ENCODE measurements at places on chromosomes 1 and 21.

DNA sequence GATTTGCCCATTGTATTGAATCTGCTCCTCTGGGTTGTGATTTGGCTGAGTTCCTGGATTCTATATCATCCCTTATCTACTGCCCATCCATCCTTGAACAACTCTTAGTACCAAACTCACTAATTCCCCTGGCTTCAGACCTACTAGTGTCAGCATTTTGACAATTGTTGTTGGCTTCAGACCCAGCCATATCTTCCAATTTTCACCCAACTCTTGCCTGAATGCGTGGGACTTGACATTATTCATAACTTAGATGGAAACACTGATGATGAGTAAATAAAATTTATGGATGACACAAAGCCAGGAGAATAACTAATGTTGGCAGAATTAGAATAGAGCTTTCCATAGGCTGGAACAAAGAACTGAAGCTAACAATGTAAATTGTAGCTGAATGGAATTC lies 27.3 kb upstream of the EDEM3 start:
- DNase-seq, result no peak

- DNase-seq, result no peak
Measured at GRCh38 chr21:15729346-15729673, 472 bp upstream of the USP25 start.

- DNase-seq, result no peak
Measured at GRCh38 chr1:9753121-9753531, 70.6 kb downstream of the CLSTN1 start.

DNA sequence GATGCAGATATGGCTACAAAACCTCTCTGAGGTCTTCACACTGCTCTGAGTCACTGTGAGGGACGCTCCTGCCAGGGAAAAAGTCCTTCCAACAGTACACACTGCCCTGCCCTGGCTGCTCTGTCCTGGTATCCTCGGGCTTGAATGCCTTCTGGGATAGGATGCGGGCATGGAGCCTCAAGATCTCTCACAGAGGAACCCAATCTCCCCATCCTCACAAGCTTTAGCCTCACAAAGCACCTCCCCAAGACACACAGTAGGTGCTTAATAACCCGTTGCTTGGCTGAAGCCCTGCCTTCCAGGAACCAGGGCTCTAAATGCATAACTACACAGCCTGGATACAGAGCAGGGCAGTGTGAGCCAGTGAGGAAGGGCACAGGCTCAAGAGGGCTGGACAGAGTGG lies 9.2 kb downstream of the RAP1GAP start:
- no peak for DNase-seq

- no peak for DNase-seq
Measured at GRCh38 chr1:5620418-5620817, 371.8 kb downstream of the NPHP4 start.

GRCh38 chr1:40394491-40395172 lies 21.1 kb downstream of the SMAP2 start:
- peak; percentile 58 for DNase-seq

DNA sequence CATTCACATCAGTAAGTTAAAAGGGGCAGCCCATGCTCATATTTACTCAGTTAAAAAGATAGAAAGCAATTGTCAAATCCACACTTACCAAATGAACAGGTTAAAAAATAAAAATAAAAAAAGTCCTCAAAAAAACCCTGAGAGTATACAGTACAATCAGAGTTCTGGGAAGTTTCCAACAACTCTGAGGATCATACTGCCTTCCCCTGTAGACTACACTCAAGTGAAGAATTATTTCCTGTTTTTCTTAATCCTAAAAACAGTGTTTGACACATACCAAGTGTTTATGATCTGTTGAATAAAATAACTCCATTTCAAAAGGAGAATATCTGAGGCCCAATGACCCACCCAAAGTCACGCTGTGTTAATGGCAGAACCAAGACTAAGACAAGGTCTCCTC lies 61.8 kb downstream of the INTS7 start:
- no peak for DNase-seq

GRCh38 chr1:199335496-199335895 lies 692.0 kb upstream of the NR5A2 start:
- DNase-seq, result no peak

- DNase-seq, result no peak
Measured at GRCh38 chr1:1157033-1157365, 16.7 kb upstream of the TTLL10 start.

DNA sequence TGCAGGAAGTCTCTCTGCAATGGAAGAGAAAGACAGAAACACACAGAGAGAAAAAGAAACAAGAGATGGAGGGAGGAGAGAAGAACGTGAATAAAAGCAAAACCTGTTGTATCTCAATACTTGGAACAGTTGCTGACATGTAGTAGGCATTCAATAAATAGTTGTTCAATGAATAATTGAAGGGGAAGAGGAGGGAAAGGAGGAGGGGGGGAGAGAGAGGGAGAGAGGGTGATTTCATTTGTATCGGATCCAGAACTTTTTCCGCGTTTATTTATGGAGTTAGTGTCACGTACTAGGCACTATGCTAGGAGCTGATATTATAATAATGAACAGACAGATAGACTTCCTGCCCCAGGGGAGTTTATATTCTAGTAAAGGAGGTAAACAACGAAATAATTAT lies 144.1 kb downstream of the OMA1 start:
- no peak for DNase-seq

GRCh38 chr1:209103092-209103491 lies 480.4 kb upstream of the CAMK1G start:
- no peak for DNase-seq

DNA sequence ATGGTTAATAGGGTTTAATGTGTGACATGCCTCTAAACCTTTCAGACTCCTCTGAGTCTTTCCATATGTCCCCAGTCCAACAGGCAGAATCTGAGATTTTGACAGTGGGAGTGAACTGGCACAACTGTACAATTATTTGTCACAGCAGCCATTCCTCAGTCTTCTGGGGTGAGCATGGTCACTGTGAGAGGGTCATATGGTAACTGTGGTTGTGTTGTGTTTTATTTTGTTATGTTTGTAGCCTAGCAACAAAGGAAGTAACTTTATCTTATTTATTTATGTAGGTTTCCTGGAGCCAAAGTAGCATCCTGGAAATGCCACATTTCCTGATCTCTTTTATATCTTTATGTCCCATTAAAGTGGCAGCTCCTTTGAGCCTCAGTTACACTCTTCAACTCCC lies 1067.9 kb downstream of the TTLL7 start:
- no peak for DNase-seq

DNA sequence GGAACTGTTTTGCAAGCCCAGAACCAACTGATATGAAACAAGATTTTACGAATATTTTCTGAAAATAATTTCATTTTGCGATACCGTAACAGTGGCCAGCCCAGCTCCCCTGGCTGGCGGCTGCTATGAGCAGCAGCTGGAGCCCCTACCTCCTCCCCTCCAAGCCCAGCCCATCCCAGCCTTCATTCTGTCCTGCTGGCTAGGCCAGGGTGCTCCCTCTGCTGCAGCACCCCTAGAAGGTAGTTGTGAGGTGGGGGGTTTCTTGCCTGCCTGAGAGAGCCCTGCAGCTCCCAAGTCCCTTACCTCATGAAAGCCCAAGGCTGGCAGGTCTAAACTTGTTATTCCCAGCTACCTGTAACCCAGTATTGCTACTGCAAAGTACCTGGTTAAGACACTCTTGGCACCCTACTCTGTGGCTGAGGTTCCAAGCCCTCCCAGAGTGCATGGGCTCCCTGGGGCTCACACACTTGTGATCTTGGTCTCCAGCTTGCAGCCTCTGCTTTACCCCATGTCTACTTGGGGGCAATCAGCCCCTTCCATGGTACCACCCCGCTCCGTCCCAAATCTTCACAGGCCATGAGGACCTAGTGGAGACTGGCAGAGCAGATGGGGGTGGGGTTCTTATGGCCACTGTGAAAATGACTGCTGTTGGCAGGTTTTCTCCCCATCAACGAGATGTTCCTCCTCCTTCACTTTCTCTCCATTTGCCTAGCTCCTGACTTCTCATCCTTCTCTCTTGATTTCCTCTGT lies 239.8 kb downstream of the TRABD2B start:
- no peak for DNase-seq

- DNase-seq, result no peak
Measured at GRCh38 chr1:102941366-102941947, 166.9 kb downstream of the COL11A1 start.

GRCh38 chr1:201053155-201053860 lies 29.8 kb upstream of the KIF21B start:
- no peak for DNase-seq

- no peak for DNase-seq
Measured at GRCh38 chr1:5495596-5496410, 496.4 kb downstream of the NPHP4 start.

- no peak for DNase-seq
Measured at GRCh38 chr1:208535511-208535910, 291.3 kb upstream of the PLXNA2 start.

- peak; percentile 12 for DNase-seq
Measured at GRCh38 chr1:182962554-182963115, 9.7 kb upstream of the SHCBP1L start.

GRCh38 chr1:78490861-78491450 lies at the start of gene PTGFR:
TSS of gene PTGFR (plus strand) at chr1:78490974. CDS start at chr1:78492744, 1,770 bp downstream.
- DNase-seq, result no peak

GRCh38 chr1:201294876-201295275 lies 11.6 kb downstream of the PKP1 start:
- DNase-seq, result no peak

DNA sequence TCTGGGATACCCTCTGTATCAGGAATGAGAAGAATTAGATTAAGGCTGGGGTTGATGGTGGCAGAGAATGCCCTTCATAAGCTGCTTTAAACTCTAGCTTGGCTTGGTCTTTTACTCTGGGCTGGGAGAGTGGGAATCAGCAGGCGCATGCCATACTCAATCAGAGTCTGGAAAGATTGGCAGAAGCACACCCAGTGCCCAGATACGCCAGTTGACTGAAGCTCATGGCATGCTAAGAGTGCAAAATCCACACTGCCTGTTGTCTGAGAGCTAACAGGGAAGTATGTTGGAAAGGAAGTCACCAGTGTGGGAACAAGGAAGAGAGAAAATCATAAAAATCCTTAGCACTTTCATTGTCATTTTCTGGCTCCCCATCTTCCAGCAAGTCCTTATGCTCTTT lies 53.0 kb downstream of the HMCN1 start:
- DNase-seq, result no peak

- DNase-seq, result no peak
Measured at GRCh38 chr1:100799954-100800612, 80.5 kb downstream of the VCAM1 start.

GRCh38 chr1:27106561-27107323 lies 48.2 kb downstream of the SLC9A1 start:
- DNase-seq, result no peak

DNA sequence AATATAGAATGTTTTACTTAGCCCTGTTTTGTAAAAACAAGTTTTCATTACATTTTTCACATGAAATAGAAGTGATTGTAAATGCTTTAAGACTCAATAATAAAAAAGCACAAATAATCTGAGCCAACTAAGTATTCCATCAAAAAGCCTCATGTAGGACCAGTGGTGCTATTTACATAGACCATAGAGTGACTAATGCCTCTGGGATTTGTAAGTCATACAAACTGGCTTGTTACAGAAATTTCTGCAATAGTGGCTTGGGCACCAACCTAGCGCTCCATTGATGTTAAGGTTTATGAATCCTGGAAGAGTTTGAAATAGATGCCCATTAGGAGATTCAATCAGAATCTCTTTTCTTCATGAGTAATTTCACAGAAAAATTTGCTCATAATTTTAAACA lies 31.9 kb downstream of the ZMYM1 start:
- DNase-seq, result no peak

DNA sequence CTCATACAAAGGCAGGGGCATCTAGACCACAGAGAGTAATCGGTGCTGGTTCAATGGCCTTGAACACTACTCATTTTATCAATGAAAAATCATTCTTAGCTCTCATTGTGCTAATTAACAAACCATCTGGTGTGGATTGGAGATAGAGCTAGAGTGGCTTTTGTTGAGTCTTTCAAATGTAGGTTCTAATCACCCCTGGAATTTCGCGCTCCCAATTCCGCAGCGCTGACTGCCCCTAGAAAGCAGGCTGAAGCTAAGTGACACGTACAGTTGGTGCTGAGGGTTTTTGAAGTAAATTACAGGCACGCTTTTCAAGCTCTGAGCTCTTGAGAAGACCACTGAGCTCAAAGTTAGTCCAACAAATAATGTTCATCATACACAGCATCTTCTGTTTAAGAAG lies 31.2 kb upstream of the CA6 start:
- no peak for DNase-seq

- no peak for DNase-seq
Measured at GRCh38 chr1:36579039-36579438, 96.3 kb upstream of the CSF3R start.

DNA sequence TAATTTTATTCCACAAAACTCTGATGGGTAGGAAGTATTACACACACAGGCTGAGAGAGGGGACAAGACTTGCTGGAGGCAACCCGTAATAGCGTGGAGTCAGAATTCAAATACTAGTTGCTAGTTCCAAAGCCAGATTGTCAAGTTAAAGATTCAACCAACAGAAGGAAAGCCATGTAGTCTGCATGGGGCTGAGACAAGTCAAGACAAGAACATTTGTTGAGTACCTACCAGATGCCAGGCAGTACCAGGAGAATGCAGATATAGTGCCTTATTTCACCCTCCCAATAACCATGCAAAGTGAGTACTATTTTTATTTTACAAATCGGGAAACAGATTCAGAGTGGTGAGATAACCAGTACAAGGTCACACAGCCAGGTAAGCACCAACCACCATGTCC lies 110.4 kb upstream of the SPATA6 start:
- DNase-seq, result no peak

DNA sequence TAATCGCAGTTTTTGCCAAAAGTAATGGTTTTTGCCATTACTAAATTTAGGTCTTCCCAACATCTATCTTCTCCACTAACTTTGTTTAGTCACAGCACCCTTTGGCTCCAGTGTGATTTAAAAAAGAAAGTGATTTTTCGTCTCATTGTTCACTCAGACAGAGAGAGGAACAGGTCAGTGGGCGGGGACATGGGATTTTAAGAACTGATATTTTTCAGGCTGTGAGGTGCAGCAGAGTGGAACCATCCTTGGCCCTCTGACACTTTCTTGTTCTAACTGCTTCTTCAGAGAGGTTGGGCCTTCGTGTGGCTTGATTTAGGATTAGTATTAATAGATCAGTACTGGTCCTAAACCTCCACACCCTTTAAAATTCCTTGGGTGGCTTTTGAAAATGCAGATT lies 38.8 kb downstream of the CASQ2 start:
- no peak for DNase-seq

DNA sequence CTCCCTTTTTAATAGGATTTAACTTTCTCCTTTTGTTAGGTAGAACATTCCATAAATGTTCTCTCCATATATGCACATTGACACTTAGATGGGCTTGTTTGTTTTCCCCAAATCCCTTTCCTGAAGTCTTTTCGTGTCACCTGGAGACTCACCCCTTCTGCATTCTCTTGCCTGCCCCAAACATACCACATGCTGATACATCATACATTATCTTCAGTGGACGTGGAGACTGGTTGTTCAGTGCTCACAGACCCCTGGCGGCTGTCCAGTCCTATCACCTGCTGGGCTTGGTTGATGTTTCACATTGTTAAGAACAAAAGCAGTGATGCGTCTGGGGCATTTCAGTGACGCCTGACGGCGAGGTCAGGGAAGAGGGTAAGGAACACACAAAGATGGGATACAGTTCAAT lies 22.2 kb downstream of the FMOD start:
- no peak for DNase-seq

GRCh38 chr1:234608911-234609690 lies 877 bp downstream of the IRF2BP2 start:
- DNase-seq, result peak; percentile 53

Data from CD4-positive, alpha-beta T cell treated with Interleukin-6 at 100 ng/mL for 8 hours (primary cell).